ENCODE measurements at places on chromosomes 2 and 18.

GRCh38 chr2:191041418-191042161 is 27.6 kb upstream of the STAT1 start:
- DNase-seq, result peak; percentile 59

GRCh38 chr2:60527762-60528161 is 25.7 kb downstream of the BCL11A start:
- DNase-seq, result no peak

DNA sequence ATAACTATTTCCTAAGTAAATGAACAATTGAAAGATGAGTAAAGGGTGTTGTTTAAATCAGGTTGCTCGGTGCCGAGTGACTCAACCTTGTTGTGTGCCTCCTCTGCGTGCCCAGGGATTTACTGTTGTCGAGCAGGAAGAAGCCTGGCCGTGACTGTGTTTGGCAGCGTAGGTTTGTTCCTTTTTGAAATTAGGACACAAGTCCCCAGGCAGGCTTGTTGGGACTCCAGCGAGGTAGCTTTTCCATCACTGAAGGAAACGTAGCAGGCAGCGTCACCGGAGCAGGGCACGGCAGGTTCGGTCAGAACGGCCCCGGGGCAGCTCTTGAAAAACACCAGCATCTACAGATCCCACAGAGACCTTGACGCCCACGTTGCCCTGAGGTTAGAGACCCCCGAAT is 48.6 kb downstream of the TMEM18 start:
- DNase-seq, result no peak

- DNase-seq, result no peak
Observed at GRCh38 chr2:145935016-145935415, 1415.1 kb upstream of the ZEB2 start.

- no peak for DNase-seq
Observed at GRCh38 chr2:188789951-188790350, 184.2 kb upstream of the COL3A1 start.

DNA sequence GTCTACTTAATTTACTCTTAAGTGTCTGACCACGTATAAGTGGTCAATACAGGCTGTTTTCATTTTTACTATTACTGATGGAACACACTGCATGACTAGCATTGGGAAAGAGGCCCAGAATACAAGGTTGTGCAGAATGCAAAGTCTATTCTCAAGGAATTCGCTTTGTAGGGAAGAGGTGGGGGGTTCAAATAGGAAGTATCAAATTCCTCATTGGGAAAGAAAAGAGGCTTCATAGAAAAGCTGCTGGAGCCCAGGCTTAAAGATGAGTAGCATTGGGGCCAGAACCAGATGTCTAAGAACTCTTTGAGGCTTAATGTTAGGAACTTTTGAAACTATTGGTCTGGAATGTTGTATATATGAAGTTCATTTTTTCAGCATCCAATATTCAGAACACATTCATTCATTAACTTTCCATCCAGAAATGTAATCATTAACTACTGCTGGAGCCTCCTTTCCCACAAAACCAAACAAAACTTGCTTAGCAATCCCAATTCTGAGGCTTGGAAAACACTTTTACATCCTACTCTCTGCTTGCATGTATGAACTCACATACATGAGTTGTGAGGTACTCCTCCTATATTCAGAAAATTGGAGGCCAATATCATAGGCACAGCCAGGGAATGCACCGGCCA is 994 bp upstream of the LRATD1 start:
- DNase-seq, result no peak

DNA sequence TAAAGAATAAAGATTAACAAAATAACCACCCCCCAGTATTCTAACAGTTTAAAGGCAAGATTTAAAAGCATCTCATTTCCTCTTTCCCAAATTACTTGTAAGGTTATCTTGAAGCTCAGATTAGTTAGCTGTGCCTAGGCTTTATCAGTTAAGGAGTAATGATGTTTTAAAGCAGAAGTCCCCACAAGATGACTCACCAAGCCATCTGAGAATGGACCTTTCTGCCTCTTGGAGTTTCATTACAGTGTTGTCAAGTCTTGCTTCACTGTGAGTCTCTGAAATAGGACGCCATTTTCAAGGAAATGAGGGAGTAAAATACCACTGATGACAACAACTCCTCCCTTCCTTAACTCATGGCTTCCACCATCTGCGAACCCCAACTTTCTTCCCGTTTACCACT is 35.9 kb downstream of the ZNF385B start:
- DNase-seq, result no peak

DNA sequence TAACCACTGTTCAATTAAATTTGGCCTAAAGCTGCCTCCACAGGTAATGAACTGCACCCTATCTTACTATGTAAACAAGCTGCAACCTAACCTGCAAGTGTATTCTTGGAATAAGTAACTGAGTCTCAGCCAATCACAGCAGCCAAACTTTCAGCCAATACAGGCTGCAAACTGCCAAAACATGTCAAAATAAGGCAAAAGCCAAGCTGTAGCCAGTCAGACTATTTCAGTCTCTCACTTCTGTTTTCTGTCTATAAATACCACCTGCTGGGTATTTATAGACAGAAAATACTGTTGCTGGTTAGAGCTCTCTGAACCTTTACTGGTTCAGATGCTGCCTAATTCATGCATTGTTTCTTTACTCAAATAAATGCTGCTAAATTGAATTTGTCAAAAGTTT is 14.3 kb downstream of the C2orf76 start:
- no peak for DNase-seq

DNA sequence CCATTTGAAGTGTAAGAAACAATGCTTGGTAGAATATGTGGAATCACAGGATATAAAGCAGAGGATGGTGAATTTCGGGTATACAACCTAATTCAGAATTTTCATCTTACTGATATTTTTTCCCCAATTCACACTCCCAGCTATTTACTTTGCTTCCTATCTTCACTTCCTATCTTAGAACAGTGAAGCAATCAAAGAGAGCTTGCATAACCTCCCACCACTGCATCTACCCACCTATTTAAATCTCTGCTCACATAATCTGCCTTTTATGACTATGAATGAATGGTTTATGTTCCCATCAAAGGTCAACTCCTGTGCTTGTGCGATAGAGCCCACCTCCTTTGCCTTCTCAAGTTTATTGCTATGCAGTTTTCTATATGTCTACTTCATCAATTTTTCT is 3.3 kb downstream of the RMDN2 start:
- DNase-seq, result no peak

- DNase-seq, result peak; percentile 55
Observed at GRCh38 chr2:40273734-40274182, 178.1 kb downstream of the SLC8A1 start.

- DNase-seq, result peak; percentile 67
Observed at GRCh38 chr2:221896505-221897151, 324.5 kb upstream of the EPHA4 start.

- no peak for DNase-seq
Observed at GRCh38 chr2:229910147-229910831, 11.5 kb downstream of the TRIP12 start.

DNA sequence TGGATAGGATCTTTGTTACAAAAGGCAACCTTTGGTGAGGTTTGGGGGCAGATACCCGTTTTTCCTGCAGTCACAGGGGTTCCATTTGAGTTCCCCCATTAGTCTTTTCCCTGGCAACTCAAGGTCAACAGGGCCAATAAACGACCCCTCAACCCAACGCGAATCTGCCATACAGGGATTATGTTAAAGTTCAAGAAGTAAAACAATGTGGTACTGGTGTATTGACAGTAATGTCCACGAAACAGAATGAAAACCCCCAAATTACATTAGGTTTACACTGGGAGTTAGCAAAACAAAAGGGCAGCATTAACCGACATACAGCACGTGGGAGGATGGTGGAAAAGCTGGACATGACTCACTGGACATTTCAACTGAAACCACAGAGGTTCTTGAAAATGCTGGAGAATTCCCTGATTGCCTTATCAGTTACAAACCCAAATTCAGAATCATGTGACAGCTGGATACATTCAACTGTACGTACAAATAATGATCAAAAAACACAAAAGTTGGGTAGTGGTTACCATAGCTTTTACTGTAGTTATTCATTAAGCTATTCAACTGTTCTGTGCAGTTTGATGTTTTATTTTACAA is 4.9 kb upstream of the IMP4 start:
- no peak for DNase-seq

DNA sequence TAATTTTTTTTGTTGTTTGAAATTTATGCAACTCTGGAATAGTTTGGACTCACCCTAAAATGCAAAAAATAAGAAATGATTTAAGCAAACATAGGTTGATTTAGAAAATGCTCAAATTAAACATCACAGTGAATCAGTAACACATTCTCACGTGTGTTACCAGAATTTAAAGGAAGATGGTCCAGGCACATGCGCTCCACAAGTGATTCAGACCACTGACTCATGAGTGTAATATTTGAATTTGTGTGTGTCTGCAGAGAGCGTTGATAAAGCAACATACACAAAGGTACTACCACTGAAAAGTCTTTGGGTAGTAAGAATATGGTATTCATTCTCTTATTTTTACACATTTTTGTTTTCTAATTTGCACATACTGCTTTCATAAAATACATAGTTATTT is 7.9 kb downstream of the SS18 start:
- DNase-seq, result no peak

DNA sequence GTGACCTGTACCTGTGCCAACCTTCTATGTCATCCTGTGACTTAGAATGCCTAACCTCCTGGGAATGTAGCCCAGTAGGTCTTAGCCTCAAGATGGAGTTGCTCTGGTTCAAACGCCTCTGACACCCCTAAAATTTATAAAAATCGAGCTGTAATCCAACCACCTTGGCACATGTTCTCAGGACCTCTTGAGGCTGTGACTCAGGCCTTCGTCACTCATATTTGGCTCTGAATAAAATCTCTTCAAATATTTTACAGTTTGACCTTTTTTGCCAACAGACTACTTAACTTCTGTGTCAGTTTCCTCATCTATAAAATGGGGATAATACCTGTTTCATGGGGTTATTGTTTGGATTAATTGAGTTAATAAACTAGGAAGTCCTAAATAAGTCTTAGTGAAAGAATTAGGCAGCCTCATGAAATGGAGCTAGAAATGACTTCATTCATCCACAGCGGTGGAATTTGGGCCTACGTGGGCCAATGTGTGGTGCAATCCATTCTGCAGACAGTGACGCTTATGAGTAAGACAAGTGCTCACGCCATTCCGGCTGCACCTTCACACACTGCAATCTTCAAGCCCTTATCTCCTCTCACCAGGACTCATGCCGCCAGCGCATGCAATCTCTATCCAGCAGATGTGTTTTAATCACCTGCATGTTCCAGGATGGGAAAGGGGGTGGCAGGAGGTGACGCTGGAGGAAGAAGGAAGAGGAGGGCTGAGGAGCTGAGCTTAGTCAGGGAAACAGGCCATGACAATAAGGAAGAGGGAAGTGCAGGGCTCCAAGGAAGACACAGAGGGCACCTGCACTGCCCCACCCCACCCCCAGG is 2.0 kb upstream of the UBE2F start:
- DNase-seq, result no peak

DNA sequence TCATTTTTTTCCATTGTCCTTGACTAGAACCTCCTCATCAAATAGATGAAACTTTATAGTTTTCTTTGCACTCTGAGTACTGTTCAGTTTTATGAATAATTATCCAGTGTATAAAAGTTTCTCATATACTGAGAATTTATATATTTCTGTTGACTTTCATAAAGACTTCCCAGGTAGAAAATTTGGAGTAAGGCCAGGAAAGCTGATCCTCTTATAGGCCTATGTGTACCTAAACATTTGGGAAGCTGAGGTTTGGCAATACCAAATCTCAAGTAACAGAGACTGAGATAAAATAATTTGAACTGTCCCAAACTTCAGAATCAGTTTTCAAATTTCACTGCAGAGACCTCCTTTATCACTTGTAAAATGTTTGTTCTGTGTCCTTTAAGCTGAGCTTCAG is 43.4 kb downstream of the CCDC102B start:
- no peak for DNase-seq

DNA sequence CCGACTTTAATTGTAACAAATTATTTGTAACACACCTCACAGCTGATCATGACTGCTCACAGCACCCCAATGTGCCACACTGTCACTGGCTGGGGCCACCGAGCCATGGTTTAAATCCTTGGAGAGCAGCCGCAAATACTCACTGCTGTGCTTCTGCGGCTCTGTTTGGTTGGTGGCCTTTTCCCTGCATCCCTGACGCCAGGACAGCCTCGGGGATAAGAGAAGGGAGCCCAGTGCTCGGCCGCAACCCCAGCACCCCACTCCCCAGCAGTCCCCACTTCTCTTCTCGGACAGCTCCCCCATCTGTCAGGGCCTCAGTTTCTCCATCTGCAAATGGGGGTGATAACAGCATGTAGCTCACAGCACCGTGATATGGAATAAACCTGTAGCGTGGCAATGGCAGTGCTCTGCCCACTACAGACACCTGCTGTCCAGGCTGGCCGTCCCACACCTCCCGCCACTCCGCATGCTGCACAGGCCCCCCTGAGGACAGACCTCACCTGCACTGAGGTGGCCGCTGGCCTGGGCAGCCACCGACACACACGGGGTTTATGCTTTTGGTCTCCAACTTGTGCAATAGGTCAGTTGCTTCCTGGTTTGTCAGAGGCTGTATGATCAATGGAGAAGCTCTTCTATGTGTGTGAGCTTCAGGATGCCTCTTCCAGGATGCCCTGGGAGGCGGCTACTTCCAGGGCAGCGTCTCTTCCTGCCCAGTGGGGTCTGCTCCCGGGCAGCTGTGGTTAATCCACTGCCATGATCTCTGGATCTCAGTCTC is 87.1 kb downstream of the NDUFA10 start:
- DNase-seq, result no peak

DNA sequence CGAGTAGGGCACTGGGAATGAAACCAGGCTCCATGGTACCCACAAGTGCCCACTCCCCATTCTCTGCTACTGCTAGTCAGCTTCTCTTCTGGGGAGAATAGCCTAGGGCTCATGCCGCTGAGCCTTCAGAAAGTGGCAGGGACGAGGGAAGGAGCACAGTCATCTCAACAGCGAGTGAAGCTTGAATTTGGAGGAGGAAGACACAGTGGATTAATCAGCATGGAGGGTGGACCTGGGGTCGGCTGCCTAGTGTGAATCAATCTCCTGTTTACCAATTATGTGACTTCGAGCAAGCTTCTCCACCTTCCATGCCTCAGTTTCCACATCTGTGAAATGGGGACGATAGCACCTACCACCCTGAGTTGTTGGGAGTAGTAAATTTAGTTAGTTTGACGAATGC is 157.0 kb downstream of the SEPTIN10 start:
- no peak for DNase-seq

GRCh38 chr2:226467633-226468032 is 332.0 kb downstream of the IRS1 start:
- DNase-seq, result no peak

GRCh38 chr2:12232876-12233275 is 483.9 kb upstream of the TRIB2 start:
- DNase-seq, result no peak

DNA sequence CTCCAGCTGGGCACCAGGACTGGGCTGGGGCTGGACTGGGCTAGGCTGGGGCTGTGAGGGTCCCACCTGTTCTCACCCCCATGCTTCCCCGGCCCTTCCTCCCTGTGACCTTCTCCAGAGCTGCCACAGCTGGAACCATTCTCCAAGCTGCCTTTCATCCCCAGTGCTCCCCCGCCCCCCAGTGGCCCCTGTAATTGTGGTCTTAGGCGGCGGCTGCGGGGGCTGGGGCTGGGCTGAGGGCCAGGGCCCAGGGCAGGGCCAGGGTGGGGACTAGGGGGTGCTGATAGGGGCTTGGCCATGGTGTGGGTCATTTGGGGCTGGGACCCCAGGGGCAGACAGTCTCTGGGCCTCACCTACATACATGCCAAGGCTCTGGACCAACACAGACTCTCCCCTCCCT is 2.8 kb upstream of the WNT10A start:
- DNase-seq, result no peak
